ENCODE measurements at places on chromosomes 16 and 17.
A peak's percentile ranks its signal among the peaks of the same experiment; 100 is the strongest.

DNA sequence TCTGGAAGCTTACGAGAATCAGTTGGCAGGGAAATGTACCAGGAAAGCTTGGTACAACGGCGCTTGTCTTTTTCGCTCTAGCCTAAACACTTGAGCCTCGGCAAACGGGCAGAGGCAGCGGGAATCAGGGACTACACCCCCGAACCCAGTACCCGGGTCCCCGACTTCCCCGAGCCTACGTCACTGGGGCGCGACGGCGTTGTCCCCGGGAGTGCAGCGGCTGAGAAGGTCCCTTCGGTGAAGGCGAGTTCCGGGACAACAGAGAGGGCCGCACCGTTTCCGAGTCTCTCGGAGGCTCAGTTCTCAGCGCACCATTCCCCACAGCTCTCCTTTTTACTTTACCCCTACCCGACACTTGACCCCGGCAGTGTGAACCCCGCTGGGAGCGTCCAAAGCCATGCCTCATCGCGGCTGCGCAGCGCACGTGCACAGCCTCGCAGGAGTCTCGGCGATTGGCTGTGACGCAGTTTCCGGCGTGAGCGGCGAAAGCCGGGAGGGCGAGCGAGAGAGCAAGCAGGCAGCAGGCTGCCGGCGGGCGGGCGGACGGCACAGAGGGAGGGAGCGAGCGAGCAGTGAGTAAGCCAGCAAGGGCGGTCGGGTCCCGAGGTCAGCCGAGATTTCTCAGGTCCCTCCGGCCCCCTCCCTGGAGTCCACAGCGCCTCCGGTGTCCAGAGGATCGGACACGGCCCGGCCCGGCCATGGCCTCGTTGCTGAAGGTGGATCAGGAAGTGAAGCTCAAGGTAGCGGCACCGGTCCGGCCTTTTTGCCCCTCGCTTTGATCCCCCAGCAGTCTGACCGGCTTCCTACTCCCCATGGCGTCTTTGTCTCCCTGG, at the start of gene PSME3:
PSME3 (plus strand) TSS at position 464 of the 833 bp plus-strand sequence; CDS start at position 699, 235 bp downstream.
- peak; percentile 83 for DNase-seq

- no peak for DNase-seq
Observed at GRCh38 chr16:56354016-56354415, 71.3 kb downstream of the AMFR start.

DNA sequence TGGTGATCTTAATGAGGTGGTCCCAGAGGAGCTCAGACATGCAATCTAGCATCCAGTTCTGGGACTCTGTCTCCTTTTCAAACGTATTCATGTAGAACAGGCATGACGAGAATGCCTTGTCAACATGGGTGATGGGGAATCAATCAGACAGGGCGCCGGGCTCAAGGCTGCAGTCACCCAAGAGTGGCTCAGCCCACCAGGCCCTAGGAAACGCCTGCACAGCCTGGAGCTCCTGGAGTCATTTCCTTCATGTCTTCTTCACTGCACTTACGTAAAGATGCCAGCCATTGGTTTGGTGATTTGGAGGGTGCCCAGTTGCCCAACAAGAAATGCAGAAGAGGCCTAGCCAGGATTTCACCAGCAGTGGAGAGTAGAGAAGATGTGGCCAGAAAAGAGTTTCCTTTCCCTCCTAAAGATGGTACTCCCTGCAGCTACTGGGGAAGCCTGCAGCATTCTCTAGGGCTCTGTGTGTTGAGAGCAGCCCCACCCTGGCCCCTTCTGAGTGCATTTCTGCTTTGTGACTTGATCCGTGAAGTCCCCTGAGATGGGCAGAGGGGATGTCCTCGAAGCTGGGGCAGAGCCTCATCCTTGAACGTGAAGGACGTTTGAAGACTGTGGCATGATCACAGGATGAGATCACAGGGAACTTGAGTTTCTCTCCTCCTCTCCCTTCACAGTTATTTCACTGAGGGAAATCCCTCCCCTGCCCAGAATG, 24.0 kb upstream of the STH start:
- no peak for DNase-seq

DNA sequence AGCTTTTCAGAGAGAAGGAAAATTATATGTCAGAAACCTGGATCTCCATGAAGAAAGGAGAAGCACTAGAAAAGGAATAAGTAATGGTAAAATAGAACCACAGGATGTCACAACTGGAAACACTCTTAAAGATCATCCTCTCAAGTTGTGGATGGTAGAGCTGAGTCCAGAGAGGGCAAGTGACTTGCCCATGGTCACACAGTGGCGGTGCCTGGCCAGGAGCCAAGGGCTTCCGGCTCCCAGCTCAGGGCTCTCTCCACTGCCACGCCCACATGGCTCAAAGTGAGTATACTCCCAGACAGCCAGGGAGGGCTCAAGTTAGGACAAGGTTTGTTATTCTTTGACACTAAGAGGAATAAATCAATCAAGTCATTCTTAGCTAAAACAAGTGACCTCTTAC, 159.8 kb downstream of the COPRS start:
- DNase-seq = no peak

DNA sequence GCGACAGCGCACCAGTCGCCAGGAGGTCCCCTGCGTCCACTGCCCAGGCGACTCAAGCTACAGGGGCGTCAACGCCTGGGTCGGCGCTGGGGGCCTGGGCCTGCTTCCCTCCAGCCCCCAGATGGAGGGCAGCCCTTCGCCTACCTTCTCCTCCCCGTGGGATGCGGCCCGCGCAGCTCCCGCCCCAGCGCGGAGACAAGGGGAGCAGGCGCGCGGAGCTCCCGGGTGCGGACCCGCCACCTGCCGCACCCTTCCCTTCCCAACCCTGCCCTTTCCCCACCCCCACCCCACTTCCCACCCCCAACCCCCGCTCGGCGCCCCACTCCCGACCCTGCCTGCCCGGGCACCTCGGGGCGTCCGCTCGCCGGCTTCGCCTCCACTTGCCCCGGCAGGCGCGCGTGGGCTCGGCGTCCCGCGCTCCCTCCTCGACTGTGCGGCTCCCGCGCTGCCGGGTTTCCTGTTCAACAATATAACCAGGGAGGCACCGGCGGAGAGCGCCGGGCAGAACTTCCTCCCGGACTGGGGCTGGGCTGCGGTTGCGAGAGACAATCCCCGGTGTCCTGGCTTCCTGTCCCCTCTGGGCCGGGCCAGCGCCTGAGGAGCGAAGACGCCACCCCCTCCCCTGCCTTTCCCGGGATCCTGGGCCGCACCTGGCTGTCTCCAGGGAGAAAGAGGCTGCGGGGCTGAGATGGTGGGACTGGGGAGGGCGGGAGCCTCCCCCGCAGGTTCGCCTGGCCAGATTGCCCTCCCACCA, at the start of gene ARHGAP27:
ARHGAP27 (minus strand) TSS at position 466 of the 754 bp plus-strand sequence. CDS start 2,591 bp downstream, outside the sequence.
- DNase-seq = no peak

- DNase-seq = no peak
Observed at GRCh38 chr16:69031877-69032301, 73.6 kb upstream of the HAS3 start.

- no peak for DNase-seq
Observed at GRCh38 chr16:57083485-57084126, 8.8 kb upstream of the CPNE2 start.

- DNase-seq = no peak
Observed at GRCh38 chr16:51163894-51164566, 13.0 kb upstream of the SALL1 start.

DNA sequence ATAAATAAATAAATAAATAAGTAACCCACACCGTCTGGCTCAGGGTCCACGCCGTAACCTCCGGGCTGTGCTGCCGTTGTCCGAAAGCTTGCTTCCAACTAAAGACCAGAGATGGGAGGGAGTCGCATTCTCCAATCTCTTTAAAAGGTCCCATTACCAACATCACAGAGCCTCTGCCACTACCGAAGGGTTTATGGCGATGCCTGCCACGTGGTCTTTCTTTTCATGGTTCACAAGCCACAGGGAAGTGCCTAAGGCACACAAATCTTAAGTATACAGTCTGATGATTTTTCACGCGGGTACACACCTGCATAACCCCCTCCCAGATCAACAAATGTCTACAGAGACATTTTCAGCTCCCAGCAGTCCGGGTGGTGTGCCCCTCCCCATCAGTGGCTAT, 1.4 kb downstream of the COTL1 start:
- no peak for DNase-seq

DNA sequence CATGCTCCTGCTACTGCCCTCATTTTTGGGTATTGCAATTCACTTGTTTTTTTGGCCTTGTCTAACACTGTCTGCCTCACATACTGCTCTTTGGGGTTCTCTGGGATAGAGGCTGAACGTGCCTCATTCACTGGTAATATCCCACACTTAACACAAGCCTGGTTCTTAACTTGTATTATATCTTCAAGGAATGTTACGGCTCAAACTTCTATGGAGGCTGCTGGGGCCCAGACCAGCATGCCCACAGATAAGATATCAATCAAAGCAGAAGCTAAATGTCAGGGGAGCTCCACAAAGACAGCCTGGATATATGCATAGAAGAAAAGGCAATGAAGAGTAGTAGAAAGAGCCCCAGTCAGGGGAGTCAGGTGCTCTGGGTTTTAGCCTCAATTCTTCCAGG, 103.5 kb downstream of the WSCD1 start:
- no peak for DNase-seq

- no peak for DNase-seq
Observed at GRCh38 chr16:20107083-20107482, 33.4 kb upstream of the GPR139 start.

- no peak for DNase-seq
Observed at GRCh38 chr17:57730026-57730701, 14.9 kb downstream of the CCDC182 start.

- DNase-seq = no peak
Observed at GRCh38 chr17:64261417-64262145, 1.5 kb downstream of the TEX2 start.

DNA sequence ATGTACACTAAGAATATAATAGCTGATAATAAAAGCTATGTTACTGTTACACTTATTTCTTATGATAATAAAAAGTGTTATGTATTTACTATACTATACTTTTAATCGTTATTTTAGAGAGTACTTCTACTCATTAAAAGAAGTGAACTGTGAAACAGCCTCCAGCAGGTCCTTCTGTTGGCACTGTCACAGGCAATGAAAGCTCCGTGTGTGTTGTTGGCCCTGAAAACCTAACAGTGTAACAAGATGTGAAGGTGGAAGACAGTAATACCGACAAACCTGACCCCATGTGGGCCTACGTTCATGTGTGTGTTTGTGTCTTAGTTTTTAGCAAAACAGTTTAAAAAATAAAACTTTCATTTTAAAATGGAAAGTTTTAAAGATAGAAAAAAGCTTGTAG, 91.8 kb downstream of the STH start:
- DNase-seq = no peak

GRCh38 chr16:83530293-83530692, 277.5 kb upstream of the HSBP1 start:
- DNase-seq = no peak

DNA sequence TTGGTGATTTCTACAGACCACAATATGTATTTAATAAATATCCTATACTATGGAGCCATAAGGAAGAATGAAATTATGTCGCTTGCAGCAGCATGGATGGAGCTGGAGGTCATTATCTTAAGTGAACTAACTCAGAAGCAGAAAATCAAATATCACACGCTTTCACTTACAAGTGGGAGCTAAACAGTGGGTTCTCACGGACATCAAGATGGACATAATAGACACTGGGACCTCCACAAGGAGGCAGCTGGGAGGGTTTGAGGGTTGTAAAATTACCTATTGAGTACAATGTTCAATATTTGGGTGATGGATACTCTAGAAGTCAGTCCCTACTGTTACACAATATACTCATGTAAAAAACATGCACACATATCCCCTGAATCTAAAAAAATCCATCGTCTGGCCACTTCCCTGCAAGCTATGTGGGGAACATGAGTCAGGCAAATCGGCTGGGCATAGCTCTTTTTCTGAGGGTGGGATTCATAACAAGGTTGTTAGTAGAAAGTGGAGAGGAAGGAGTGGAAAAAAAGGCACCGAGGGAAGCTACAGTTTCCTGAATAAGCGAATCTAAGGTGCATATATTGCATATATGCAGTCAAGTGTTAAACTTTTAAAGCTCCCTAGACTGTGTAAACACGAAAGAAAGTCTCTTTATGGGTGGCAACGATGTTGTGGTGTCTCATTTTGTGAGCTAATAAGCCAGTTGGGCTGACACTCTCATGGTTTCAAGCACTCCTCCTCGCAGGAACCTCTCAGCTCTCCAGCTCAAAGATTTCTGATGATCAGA, 135.2 kb upstream of the CPHXL start:
- DNase-seq = no peak

DNA sequence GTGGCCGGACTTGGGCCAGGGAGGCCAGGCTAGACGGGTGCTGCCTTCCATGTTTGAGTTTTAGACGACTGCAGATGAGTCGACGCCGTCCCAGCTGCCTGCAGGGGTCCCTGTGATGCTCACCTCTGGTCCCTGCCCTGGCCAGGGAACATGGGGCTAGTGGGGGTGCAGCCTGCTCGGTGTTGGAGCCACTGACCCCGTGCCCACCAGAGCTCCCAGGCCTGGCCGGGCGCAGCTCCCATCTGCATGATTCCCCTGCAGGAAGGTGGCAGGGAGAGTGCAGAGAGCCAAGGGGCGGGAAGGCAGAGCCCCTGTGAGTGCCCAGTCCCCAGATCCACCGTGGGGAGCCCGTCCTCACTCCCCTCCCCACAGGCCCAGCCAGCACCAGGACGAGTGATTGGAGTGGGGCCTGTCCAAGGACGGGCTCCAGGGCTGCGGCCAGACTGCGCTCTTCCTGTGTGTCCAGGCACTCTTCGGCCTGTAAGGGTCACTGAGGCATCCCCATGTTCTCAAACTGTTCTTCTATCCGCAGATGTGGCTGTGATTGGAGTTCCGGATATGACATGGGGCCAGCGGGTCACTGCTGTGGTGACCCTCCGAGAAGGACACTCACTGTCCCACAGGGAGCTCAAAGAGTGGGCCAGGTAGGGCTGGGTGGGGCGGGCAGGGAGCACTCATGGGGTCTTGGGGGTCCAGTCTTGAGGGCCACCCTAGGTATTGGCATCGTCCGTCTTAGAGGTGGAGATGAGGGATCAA, 26.0 kb upstream of the CDH15 start:
- no peak for DNase-seq

DNA sequence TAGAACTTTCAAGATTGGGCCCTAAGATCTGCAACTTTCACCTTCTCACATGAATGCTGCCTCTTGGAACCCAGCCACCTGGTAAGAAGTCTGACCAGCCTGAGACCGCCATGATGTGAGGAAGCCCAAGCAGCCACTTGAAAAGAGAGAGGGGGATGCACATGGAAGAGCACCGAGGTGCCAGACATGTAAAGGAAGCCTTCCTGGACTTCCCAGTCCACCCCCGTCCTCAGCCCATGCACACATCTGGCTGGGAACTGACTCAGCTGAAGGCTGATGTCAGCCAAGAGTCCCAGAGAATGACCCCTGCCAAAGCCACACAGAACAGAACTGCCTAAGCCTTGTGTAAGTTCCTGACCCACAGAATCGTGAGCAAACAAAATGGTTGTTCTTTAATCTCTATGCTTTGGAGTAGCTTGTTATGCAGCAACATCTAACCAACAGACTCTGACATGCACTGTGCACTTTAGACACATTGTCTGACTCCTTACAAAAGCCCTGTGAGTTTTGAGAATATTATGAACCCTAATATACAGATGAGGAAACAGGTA, 86.7 kb downstream of the RMI2 start:
- DNase-seq = no peak

GRCh38 chr16:26889740-26890139, 177.0 kb upstream of the C16orf82 start:
- no peak for DNase-seq
